Stimulated activated CD8-positive, alpha-beta memory T cell treated with anti-CD3 and anti-CD28 coated beads, Interleukin-7, amount 100 ng/mL, for 1 hour (primary cell): ENCODE measurements at places on chromosomes 5 and 9.

GRCh38 chr5:683551-684481 is 9.3 kb downstream of the TPPP start:
- no peak for DNase-seq

GRCh38 chr5:58795327-58795726 is 212.5 kb downstream of the RAB3C start:
- DNase-seq = no peak

DNA sequence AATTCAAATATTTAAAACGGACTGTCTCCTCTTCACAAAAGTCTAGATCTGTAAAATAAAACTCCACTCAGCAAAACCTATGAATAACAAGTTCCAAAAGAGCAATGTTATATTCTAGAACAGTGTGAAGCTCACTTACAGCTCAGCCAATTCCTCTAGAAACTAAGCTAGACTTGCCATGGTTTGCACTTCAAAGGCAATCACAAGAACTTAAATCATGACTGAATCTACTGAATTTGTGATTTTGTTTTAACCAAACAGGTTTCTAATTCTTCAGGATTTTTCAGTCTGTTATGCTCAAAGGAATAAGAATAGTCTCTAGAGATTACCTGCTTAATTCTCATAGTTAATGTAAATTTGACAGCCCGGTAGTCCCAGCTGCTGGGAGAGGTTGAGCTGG is 1.4 kb upstream of the PKD2L2 start:
- no peak for DNase-seq

- DNase-seq = no peak
These were observed 66.8 kb downstream of the RAB3C start for GRCh38 chr5:58649716-58650115.
